Stimulated activated CD8-positive, alpha-beta memory T cell treated with anti-CD3 and anti-CD28 coated beads, Interleukin-12 subunit alpha, Interleukin-12 subunit beta, amount 100 ng/mL, for 1 hour (primary cell): ENCODE measurements at places on chromosomes 16 and 17.

DNA sequence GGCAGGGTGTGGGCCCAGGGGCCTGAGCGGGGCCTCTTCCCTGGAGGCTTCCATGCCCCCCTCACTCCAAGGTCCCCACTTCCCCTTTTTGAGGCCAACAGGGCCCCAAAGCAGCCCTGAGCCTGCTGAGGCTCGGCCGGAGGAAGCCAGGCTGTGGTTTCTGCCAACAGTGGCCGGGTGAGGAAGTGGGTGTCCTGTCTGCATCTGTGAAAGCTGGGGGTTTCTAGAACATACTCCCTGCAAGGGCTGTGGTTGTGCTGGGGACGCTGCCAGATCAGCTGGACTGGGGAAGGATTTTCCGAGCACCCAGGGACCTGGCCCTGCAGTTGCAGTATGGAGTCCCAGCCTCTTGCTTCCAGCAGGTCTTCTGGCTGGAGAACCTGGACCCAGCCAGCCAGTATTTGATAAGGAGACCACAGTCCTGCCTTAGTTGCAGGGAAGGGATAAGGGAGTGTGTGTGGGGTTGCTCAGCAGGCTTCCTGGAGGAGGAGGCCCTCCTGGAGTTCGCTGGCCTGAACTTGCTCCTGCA, 15.7 kb downstream of the ADCY7 start:
- peak; percentile 37 for DNase-seq

DNA sequence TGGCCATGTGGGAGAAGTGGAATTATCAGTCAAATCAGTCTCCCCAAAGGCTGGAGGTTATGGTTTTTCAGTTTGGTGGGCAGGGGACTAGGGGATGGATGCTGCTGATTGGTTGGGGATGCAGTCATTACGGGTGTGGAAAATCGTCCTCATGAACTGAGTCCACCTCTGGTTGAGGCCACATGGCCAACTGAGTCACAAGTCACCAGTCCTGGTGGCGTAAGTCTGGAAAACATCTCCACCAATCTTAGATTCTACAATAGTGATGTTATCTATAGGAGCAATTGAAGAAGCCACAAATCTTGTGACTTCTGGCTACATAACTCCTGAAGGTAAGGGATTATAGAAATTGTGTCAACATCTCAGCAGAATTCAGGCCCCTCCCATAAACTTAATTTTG, 5.2 kb upstream of the RNF135 start:
- DNase-seq = no peak

DNA sequence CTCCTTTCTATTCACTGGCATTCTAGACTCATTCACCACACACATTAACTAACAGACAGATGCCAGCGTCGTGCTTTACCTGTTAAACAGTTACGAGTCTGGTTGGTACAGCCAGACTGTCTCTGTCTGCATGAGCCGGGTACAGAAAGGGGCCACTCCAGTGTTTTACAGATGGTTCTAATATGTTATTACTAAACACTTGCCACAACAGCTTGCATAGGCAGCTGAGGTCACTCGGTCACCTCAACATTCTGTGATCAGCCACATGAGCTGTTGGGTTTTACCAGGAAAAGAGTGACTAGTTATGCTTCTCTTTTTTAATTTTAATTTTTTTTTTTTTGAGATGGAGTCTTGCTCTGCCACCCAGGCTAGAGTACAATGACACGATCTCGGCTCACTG, 25.2 kb downstream of the CD300A start:
- no peak for DNase-seq

- no peak for DNase-seq
These were observed 14.1 kb downstream of the C17orf58 start for GRCh38 chr17:67982034-67982640.

DNA sequence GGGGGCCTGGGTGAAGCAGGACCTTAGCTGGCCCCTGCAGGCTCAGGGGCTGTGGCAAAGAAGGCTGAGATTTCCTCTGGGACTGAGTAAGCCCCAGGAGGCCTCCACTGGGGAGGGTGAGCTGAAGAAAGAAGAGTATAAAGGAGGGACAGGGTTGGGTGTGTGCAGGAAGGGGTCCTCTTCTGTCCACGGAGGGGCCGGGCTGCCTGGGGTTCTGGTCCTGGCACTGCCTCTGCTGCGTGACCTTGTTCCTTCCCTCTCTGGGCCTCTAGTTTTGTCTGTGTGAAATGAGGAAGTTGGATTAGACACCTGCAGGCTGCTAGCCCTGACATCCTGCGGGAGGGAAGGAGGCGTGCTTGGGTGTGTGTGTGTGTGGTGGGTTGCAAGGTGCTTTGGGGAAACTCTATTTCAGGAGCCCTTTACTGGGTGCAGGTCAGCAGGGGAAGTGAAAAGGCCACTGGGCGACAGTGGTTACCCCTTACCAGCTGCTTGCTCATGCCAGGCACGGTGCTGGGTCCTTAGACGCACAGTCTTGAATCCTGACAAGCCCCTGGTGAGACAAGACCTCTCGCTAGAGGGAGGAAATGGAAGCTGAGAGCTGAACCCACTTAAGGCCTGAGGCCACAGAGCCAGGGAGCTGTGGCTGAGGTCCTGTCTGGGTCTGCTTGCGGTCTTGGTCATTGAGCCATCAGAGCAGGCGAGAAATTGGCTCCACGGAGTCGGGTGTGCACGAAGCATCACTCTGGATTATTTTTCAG, 60.7 kb downstream of the OR1D5 start:
- DNase-seq = no peak

GRCh38 chr16:46712911-46713310, 23.5 kb downstream of the ORC6 start:
- DNase-seq = no peak

DNA sequence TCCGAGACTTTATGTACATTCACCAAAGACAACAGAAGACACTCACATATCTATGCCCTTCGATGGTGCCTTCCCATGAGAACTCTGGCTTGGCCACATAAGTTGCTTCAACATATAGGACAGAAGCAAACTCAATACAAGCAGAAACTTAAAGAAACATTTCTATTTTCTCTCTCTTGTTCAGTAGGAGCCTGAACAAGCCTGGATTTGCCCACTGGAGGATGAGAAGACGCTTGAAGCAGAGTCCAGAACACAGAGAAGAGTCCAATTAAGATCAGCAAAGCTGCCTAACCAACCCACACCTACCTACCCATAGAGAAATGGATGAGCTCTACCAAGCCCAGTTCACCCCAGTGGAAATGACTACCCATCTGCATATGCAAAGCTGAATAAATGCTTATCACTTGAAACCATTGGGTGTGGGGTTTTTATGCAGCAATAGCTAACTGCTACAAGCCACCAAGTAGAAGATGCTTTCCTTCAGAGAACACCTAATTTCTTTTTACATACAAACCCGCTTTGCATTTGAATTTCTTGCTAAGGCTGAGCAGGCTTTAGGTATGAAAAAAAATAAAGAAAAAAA, 337.9 kb upstream of the DYNLRB2 start:
- no peak for DNase-seq

GRCh38 chr16:75100603-75100990, 16.0 kb downstream of the LDHD start:
- no peak for DNase-seq

- DNase-seq = no peak
These were observed 8.6 kb downstream of the RFWD3 start for GRCh38 chr16:74657870-74658642.

DNA sequence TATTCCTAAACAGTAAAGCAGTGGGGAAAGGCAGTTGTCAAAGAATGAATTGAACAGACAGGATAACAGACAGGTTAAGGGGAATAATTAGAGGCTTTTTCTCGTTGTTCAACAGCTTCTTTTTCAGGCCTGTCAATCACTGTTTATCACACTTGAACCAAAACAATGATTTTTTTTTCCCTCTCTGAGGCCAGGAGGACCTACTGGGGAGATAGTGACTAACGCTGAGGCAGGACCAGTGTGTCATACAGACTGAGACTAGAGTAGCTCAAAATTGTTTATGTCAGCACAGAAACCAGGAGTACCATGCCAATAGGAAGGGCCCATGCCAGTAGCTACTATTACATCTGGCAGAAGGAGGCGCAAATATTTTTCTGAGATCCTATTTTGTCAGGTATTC, 41.3 kb upstream of the NLK start:
- DNase-seq = no peak

DNA sequence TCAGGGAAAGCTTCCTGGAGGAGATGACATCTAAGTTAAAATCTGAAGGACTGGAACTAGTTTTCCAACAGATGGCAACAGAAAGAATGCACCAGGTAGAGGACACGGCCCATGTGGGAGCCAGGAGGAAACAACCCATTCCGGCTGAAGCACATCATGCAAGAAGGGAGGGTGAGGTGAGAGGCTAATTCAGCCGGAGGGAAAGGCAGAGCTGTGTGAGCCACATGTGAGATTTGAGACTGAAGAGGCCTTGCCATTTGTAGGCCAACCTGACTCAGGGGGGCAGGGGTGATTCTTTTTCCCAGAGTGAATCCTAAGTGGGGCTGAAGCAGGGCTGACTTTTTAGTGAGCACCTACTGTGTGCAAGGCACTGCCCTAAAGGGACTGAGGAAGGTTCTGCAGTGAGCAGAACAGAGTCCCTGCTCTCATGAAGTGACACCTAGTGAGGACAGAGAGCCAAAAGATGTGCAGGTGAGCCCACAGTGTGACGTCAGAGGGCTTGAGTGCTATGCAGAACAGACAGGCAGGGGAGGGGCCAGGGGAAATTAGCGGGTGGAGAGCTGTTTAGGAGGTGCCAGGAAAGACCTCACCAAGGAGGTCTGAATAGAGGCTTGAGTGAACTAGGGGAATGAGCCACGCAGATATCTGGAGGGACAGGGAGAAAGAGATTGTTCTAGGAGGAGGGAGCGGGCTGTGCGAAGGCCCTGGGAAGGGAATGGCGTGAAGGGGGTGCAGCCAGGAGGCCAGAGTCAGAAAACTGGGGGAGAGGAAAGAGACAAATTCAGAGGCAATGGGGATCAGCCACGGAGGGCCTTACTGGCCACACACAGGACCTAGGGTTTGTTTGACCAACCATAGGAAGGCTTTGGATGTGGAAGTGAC, 19.8 kb upstream of the IL21R start:
- no peak for DNase-seq

GRCh38 chr17:43609613-43610385, 51.9 kb downstream of the MEOX1 start:
- no peak for DNase-seq

- DNase-seq = no peak
These were observed 15.7 kb downstream of the ETV4 start for GRCh38 chr17:43530288-43531081.

- DNase-seq = no peak
These were observed 21.5 kb downstream of the COPZ2 start for GRCh38 chr17:48016112-48016511.

DNA sequence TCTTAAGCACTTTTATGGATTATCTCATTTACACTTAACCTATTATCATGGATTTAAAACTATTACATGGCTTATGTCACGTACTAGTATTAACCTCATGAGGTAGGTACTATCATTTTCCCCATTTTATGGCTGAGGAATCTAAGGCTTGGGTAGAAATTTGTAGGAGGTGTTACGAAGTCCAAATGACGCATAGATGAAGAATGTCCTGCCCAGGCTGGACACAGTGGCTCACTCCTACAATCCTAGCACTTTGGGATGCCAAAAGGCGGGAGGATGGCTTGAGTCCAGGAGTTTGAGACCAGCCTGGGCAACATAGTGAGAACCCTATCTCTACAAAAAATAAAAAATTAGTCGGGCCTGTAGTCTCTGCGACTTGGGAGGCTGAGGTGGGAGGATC, 4.8 kb upstream of the C1QL1 start:
- DNase-seq = no peak

DNA sequence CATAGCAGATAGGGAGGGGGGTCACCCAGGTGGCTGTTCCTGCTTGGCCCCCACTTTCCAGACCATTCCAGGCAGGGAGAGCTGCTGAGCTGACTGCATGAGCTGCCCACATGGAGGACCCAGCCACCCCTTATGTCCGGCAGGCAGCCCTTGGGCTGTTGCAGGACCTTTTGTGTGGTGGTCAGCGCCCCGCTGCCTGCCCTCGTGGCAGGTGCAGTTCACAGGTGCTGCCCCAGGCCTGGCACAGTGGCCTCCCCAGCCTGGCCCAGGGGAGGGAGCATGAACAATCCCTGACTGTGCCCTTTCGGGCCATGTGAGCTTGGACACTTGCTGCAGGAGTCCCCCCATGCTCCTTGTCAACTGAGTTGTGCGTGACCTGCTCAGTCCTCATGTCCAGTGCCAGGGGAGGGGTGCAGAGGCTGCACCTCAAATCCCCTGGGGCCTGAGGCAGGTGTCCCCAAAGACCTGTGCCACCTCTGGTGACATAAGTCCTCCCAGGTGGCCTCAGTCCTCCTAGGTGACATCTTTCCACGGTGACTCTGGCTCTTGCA, 8.6 kb downstream of the TBC1D26 start:
- DNase-seq = no peak

DNA sequence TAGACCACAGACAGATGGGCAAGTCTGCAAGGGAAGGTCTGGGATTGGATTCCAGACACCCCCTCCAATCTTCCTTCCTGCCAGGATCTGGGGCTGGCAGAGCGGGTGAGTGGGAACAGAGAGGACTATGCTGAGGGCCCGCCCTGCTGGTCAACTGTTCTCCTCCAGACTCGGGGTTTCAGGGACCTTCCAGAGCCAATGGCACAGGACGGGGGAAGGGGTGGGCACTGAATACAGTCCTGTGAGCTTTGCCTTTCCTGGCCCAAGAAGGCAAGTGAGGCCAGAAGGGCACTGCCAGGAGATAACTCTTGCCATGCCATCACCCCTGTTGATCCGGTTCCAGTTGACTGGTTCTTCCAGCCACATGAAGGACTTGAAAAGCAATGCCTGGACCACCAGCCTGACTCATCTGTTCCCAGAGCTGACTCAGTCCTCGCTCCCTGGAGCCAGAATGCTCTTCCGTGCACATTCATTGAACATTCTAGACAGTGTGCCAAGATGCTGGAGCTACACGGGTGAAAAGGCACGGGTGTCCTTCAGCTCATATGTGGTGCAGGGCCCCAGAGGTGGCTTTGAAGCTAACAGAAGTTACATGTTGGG, 533 bp upstream of the MEFV start:
- no peak for DNase-seq

GRCh38 chr17:50356418-50356817, 10.5 kb downstream of the XYLT2 start:
- DNase-seq = no peak

- no peak for DNase-seq
These were observed 35.3 kb downstream of the RAB11FIP3 start for GRCh38 chr16:460787-461186.

DNA sequence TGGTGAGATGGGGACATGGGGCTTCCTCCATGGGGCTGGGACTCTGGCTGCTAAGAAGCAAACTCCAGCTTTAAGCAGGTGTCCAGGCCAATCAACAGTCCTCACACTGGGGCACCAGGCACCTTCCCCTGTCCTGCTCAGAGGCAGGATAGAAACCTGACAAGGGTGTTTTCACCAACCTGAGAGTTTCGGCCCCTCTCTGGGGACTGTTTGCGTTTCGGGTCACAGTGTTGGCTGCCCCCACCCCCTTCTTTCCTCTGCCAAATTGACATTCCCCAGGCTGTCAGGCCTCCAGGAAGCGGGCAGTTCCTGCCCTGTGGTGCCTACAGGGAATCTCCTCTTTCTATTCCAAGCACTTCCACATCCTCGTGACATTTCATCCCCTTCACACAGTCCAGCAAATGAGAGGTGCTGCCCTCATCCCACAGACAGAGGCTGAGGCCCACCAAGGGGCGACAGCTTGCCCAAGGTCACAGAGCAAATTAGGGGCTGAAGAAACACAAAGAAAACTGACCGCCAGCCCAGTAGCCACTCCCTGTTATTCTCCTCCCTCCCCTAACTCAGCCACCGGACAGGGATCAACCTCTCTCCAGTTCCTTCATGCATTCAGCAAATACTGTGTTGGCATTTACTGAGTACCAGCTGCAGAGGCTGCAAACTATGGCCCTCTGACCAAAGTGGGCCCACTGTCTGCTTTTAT, 38.0 kb downstream of the MMP15 start:
- DNase-seq = no peak
